ENCODE measurements at places on chromosomes 2 and 18. TPM values are rescaled to one million over a fixed set of nuclear protein-coding genes. Genes with fewer than 3 reads are reported as not detected.

GRCh38 chr18:53796040-53796729 is 428.3 kb downstream of the MBD2 start:
- DNase-seq: peak; percentile 36
- no peak overlapping the region for H3K27ac ChIP-seq
- no peaks in the 10 kb centered on the region for H3K27me3 ChIP-seq
- no peaks in the 10 kb centered on the region for H3K4me1 ChIP-seq
- no peaks in the 10 kb centered on the region for H3K36me3 ChIP-seq

DNA sequence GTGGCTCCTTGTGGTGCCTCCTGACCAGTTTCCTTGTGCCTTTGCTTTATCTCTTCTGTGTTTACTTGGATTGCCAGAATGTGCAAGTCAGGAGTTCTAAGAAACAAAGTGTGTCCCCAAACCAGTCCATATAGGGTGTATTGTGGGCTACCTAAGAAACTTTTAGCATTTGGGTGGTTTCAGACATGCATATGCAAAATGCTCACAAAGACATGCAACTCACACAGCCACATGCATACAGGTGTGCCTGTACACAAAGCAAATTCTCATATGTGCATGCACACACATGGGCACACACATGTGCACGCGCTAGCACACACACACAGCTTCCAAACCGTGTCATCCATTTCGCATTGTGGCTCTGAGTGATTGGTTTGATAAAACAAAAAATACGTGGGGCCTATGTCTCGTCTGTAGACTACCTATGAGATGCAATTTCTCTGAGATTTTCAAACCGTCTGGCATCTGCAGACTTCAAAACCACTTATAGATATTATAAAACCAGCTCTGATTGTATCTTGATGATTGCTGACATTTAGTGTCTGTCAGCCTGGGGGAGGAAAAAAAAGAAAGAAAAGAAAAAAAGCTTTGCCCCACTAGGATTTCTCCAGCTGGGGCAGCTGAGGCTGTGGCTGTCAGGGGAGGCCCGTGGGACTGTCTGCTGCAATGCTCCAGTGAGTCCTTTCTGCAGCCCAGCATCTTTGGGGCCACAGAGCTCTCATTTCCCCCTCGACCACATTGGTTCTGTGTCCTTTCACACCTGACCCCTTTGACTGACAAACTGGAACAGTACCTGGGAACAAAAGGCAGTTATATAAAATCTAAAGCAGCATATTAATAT is 556.1 kb downstream of the CMPK2 start:
- no peak for DNase-seq
- H3K4me1 ChIP-seq: no peaks in the 10 kb centered on the region
- H3K36me3 ChIP-seq: no peaks in the 10 kb centered on the region
- no peak overlapping the region for H3K27ac ChIP-seq

- DNase-seq: no peak
- H3K4me3 ChIP-seq: no peak overlapping the region
- no peaks in the 10 kb centered on the region for H3K27me3 ChIP-seq
These were observed 102.1 kb upstream of the CDC42EP3 start for GRCh38 chr2:37773371-37774130.

- DNase-seq: no peak
- H3K27me3 ChIP-seq: no peaks in the 10 kb centered on the region
- H3K4me1 ChIP-seq: no peaks in the 10 kb centered on the region
- H3K36me3 ChIP-seq: no peaks in the 10 kb centered on the region
- H3K27ac ChIP-seq: no peak overlapping the region
These were observed 36.8 kb upstream of the GBX2 start for GRCh38 chr2:236204953-236205352.

GRCh38 chr2:190695739-190696138 is 46.9 kb downstream of the NAB1 start:
- no peak for DNase-seq
- H3K27ac ChIP-seq: no peak overlapping the region
- H3K4me1 ChIP-seq: no peaks in the 10 kb centered on the region
- H3K27me3 ChIP-seq: no peaks in the 10 kb centered on the region
- peaks cover 4% of the 10 kb centered on the region for H3K36me3 ChIP-seq

- H3K4me3 ChIP-seq: no peak overlapping the region
- no peaks in the 10 kb centered on the region for H3K27me3 ChIP-seq
- DNase-seq: peak; percentile 10
- H3K36me3 ChIP-seq: no peaks in the 10 kb centered on the region
These were observed 143.5 kb downstream of the MBP start for GRCh38 chr18:76988827-76989646.

DNA sequence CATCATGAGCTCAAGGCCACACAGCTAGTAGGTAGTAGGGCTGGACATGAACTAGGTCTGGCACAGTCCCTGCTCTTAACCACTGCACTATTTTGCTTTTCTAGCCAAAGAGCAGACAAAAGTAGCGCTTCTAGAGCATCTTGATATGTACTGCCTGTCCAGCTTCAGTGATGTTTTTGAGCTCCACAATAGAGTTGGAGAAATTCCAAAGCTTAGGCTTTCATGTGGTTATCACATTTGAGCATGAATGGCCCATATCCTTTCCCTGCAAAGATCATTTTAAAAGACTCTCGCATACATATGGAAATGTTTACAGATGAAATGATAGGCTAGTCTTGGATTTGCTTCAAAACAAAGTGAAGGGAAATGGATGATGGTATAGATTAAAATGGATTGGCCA is 128.7 kb downstream of the MAP3K20 start:
- DNase-seq: no peak
- H3K4me3 ChIP-seq: no peak overlapping the region
- H3K27ac ChIP-seq: no peak overlapping the region
- H3K4me1 ChIP-seq: no peaks in the 10 kb centered on the region
- H3K27me3 ChIP-seq: no peaks in the 10 kb centered on the region

- H3K36me3 ChIP-seq: no peaks in the 10 kb centered on the region
- DNase-seq: no peak
- H3K27ac ChIP-seq: no peak overlapping the region
- H3K4me1 ChIP-seq: no peaks in the 10 kb centered on the region
- no peaks in the 10 kb centered on the region for H3K27me3 ChIP-seq
These were observed 80.8 kb downstream of the RHBDD1 start for GRCh38 chr2:226916669-226917068.

DNA sequence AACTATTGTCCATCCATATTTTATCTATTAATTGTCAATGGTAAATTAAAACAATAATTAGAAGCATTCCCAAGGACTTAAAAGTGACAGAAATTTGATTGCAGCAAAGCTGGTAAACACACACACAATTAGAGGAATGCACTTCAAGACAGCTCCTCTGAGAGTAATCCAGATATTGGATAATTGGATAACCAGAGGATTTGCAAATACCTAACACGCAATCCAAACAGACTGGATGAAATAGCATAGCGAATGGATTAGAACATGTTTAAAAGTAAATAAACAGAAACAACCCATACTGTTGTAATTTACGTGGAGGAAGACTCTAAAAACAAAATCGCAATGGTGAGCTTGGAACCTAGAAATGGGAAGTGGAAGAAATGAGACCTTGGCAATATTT is 239.8 kb downstream of the METTL4 start:
- H3K4me1 ChIP-seq: no peaks in the 10 kb centered on the region
- H3K36me3 ChIP-seq: no peaks in the 10 kb centered on the region
- H3K27me3 ChIP-seq: no peaks in the 10 kb centered on the region
- H3K4me3 ChIP-seq: no peak overlapping the region
- no peak overlapping the region for H3K27ac ChIP-seq
- DNase-seq: no peak

- DNase-seq: no peak
- H3K36me3 ChIP-seq: no peaks in the 10 kb centered on the region
- no peak overlapping the region for H3K4me3 ChIP-seq
- no peaks in the 10 kb centered on the region for H3K27me3 ChIP-seq
- peak overlapping the region; percentile 77 for H3K27ac ChIP-seq
- no peaks in the 10 kb centered on the region for H3K4me1 ChIP-seq
These were observed 107.5 kb upstream of the SERPINE2 start for GRCh38 chr2:224146356-224147160.

GRCh38 chr2:210617732-210618330 is 61.4 kb downstream of the CPS1 start:
- no peaks in the 10 kb centered on the region for H3K4me1 ChIP-seq
- H3K27ac ChIP-seq: no peak overlapping the region
- no peak overlapping the region for H3K4me3 ChIP-seq
- peak; percentile 18 for DNase-seq
- no peaks in the 10 kb centered on the region for H3K27me3 ChIP-seq
- no peaks in the 10 kb centered on the region for H3K36me3 ChIP-seq

DNA sequence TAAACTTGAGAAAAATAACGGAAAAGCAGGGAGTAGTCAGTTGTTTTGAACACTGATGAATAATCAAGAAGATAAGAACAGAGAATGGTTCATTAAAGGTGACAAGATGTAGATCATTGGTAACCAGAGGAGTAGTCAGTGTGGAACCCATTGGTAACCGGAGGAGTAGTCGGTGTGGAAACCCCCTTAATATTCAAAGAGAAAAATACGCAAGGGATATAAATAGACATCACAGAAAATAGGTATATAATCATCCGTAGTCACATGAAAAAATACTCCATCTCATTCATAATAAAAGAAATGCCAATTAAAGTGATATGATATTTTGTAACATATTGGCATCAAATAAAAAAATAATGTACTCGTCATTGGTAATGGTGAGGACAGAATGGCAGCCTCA is 70.6 kb upstream of the EPAS1 start:
- H3K27ac ChIP-seq: no peak overlapping the region
- no peaks in the 10 kb centered on the region for H3K4me1 ChIP-seq
- no peak overlapping the region for H3K4me3 ChIP-seq
- no peaks in the 10 kb centered on the region for H3K36me3 ChIP-seq
- DNase-seq: no peak

The LMAN2L gene
- total RNA-seq: 24.7 TPM

The PDE11A gene
- 3.2 TPM for total RNA-seq

The ZC3H6 gene
- 13.1 TPM for total RNA-seq

The HOXD9 gene
- total RNA-seq: 0.86 TPM

The BOLL gene
- total RNA-seq: not detected

The SIX3 gene
- not detected for total RNA-seq

The FAM124B gene
- 0.42 TPM for total RNA-seq

The LOXL3 gene
- total RNA-seq: 4.7 TPM

All from colonic mucosa (tissue), 4 donors.